ENCODE measurements at places on chromosomes 16 and 17. TPM values are rescaled to one million over a fixed set of nuclear protein-coding genes. Genes with fewer than 3 reads are reported as not detected.
A peak's percentile ranks its signal among the peaks of the same experiment; 100 is the strongest.

Gene FAM83G
- total RNA-seq, result 3.8 TPM

Gene RASL10B
- not detected for total RNA-seq

Gene TSNAXIP1
- total RNA-seq, result 0.15 TPM

Gene ZNF205
- total RNA-seq, result not detected

Gene HEATR9
- total RNA-seq, result 10.0 TPM

Gene FOXL1
- not detected for total RNA-seq

Gene CACNG1
- not detected for total RNA-seq

- DNase-seq, result no peak
Observed at GRCh38 chr16:84136331-84137125, 8.4 kb downstream of the HSDL1 start.

DNA sequence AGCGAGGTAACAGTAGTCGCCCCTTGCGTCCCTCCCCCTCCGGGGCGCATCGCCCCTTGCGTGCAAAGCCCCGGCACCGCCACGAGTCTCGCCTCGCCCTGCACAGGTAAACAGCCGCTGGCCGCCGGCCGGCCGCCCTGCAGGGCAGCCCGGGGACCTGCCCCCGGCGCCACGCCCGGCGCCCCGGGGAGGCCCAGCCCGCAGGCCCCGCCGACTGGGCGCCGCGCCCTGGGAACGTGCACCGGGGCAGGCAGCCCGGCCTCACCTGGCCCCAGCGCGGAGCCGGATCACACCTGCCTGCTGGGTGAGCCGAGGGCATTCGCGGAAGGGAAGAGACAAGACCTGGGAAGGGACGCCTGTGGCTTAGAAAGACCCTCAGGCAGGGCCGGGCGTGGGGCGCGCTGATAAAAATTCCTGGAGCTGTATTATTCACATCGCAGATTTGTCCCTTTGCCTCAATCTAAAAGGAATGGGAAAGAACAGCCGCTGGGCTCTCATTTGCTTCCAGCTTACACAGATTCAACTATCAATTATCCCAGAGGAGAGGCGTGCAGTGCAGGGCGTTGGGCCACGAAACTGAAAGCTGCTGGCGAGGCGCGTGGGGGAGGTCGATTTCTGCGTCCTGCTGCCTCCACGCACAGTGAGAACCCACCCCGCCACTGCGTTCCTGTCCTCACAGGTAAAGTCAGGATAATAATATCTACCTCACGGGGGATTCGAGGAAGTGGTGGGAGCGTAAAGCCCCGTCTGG lies 451.9 kb downstream of the SLC39A11 start:
- DNase-seq, result no peak

GRCh38 chr16:22318690-22319358 lies 21.6 kb downstream of the POLR3E start:
- peak; percentile 43 for DNase-seq

DNA sequence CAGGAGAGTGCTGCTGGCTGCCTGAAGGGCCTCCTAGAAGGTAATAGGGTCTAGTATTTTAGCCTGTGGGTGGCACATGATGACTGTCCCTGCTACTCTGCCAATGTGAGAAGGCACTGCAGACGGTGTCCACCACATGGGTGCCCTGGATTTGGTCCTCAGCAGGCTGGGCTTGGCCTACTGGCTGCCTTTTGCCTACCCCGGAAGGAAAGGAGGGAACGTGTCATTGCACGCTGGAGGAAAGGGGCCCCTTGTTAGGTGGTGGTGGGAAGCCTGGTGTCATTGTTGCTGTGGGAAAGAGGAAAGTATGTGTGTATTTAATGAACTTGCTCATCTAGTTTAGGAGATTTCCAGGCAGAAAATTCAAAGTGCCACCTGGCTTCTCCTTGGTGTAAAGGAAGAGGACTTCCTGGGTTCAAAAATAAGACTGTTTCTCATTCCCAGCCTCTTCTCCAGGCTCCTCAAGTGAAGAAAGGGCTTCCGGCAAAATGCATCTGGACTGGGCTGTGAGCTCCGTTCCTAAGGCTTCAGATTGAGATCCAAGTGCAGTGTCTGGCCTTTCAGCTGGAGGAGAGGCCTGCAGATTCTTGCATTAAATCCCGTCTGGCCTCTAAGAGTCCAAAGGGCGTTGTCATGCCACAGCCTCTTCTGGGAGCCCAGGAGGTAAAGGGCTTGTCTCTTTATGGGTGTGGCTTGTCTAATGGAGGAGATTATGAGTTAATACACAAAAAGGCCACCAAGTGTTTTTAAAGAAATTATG lies 55.1 kb downstream of the RPTOR start:
- no peak for DNase-seq

DNA sequence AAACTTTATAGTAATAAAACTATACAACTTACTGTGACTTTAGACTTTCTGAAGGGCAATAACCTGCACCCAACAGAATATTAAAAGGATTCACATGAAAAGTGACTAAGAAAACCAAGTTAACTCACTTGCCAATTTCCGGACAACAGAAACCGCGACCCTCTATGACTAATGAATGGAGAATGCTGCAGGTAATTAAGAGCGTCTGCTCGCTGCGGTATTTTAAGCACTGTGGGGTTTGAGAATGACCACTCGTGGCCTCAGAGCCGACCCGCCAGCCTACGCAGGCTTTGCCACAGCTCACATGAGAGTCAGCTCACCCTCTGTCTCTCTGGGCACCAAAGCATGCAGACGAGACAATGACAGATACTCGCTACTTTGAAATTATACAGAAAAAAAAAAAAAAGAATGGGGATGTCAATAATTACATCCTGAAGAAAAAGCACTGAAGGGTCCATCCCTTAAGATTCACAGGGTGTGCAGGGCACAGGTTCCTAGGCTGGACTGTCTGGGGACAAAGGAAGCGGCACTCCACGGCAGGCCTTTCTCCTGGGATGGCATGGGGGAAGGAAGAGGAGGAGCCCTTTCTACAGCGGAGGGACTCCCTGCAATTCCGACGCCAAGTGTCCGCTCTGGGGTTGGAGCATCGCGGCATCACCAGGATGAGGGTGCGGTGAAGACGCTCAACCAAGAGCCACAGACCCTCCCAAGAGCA lies 35.0 kb downstream of the ZCCHC14 start:
- DNase-seq, result no peak

- no peak for DNase-seq
Observed at GRCh38 chr17:69574257-69575197, 160.0 kb downstream of the MAP2K6 start.

GRCh38 chr17:28173031-28173561 lies 130.6 kb downstream of the NLK start:
- DNase-seq, result no peak

DNA sequence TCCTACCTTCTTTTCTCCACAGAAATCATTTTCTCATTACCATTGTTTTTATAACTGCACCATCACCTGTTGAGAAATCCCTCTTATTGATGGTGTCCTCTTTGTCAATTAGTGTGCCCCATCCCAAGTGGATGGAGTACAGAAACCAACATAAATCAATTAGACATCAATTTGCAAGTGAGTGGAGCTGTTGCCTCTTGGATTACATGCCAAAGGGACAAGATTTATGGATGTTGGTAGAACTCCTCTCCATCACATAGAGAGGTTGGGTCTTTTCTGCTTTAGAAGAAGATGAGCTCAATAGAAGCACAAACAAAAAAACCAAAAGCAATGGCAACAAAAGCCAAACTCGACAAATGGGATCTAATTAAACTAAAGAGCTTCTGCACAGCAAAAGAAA lies 973.5 kb downstream of the CDH11 start:
- no peak for DNase-seq

DNA sequence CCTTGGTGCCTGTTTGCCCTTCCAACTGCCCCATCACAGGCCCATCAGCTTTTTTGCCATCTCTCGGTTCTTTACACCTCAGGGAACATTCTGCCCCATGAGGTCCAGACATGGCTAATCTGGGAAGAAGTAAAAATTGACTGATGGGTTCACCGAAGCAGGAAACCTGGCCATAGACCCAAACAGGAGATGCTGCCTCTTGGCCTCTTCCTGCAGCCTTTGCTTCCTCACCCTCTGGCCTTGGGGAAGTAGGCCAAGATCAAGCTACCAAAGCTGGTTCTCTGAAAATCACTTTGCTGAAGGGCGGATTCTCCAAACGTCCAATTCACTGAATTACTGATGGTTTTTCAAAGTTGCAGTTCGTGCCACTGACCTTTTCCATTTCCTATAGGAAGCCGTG lies 56.1 kb downstream of the ARSG start:
- DNase-seq, result peak; percentile 22

- no peak for DNase-seq
Observed at GRCh38 chr16:30439720-30440348, 5.8 kb downstream of the SEPHS2 start.

DNA sequence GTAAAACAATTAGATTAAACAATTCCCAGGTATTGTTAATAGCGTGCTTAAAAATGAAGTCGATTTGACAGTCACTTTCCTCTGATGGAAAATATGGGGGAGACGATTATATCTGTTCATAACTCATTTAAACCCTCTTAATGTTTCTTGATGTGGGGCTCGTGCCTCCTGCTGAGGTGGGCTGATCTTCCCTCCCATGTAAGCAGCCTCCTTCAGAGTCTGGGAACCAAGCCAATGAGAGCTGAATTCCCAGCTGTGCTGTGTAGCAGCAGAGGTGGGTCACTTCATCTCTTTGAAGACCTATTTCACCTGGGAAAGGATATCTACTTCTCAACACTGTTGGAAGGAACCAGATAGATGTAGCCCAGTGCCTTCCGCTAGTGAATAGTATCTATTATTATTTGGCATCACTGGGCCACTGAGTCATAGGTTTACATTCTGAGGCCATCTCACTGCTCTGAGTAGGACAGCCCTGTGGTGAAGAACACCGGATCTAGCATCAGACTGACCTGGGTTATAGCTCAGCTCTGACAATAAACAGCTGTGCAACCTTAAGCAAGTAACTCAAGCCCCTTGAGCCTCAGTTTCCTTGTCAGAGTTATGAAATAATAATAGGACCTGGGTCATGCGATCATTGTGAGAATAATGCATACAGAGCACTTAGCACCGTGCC lies 85.3 kb upstream of the C16orf82 start:
- no peak for DNase-seq

- no peak for DNase-seq
Observed at GRCh38 chr17:4674685-4674998, 29.3 kb downstream of the PELP1 start.

DNA sequence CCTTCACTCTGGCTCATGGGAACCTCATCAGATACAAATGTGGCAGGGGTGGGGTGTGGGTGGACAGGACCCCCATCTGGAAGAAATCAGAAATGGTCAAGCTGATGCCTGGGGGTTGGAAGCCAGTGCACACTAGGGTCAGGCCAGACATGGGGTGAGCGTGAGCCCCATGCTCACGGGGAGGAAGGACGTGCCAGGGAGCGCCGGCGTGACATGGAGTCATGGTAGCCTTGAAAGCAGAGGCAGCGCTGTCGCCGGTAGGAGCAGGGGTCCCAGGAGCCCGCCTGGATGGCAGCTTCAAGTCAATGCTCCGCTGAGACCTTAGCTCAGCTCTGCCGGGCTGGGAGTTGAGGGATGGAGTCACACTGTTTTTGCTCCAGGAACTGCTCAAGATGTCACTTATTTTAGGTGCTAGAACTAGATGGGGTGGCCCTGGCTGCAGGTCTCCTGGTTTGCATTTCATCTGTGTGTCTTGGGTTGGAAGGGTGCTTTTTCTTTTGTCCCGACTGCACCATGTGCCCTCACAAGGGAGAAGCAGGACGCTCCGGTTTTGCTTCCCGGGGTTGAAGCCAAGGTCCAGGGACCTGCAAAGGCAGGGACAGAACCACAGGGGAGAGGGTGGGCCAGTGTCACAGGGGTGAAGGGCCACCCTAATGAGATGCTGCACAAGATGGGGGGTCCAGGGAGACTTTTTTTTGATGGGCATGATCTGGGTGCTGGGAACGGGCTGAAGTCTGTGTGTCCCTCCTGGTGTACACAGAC lies 51.4 kb downstream of the USP22 start:
- no peak for DNase-seq

DNA sequence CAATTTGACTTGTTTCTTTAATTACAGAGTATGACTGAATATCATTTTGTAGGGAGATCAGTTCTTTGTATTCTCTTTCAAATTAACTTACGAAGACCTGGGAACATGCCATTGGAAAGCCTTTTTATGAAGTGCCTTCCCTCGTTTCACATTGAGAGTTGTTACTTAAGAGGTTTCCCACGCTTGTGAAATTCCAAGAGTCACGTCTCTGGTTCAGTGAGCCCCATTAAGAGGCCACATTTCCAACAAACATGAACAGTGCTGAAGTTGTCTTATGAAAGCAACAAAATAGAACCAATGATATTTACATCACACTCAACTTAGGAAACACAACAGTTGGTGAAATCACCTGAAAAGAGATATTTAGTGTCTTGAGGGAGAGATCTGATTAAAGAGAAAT lies 334.1 kb downstream of the TOX3 start:
- DNase-seq, result no peak

DNA sequence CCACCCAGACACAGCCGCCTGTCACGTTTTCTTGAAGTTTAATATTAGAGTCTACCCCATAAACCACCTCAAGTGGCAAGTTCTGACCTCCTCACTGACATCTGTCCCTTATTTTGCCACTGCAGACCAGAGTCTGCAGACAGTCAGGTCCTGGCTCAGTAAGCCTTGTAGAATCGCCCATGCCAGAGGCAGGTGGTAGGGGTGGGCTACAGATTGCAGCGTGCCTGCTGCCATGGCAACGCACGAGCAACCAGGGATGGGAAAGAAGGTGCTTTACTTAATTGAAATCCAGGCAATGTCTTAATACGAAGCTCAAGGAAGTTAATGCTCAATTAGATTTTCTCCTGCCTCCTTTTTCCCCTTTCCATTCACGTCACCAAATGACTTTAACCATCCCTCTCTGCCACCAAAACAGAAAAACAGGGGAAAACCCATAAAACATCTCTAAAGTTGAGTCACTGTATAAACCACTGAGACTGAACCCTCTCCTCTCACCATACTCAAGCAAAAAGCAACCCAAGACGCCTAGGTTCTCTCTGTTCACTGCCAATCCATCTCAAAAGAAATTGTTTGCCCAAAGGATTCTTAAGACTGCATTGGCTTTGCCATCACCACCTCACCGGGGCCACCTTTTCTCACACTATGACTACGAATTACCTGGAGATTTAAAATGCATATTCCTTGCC lies 228.8 kb downstream of the SLC39A11 start:
- no peak for DNase-seq
